Stimulated activated CD4-positive, alpha-beta T cell treated with anti-CD3 and anti-CD28 coated beads, Interleukin-1b, Interleukin-23, amount 100 ng/mL, for 1 hour (primary cell): ENCODE measurements at places on chromosomes 6 and 20.

DNA sequence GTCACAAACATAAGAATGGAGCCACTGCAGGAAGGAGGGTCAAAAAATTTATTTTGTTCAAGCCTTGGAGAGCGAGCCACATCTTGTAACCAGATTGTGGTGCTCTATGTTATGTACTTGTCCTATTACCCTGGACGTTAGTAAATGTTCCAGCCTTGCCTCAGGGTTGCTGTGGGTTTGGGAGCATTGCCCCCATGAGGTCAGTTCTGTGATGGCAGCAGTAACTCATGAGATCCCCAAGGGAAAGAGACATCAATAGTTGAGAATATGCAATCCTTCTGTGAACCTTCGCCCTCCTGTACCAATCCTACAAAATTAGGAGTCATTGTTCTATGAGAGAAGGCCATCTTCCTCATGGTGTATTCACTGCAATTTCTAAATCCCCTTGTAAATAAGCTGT is 16.4 kb upstream of the CFAP206 start:
- DNase-seq: no peak

GRCh38 chr6:151807513-151808370 is at the start of gene ESR1:
Gene ESR1, plus strand, starts transcription at chr6:151807682. Its CDS starts 231 bp downstream, at chr6:151807913.
- no peak for DNase-seq

DNA sequence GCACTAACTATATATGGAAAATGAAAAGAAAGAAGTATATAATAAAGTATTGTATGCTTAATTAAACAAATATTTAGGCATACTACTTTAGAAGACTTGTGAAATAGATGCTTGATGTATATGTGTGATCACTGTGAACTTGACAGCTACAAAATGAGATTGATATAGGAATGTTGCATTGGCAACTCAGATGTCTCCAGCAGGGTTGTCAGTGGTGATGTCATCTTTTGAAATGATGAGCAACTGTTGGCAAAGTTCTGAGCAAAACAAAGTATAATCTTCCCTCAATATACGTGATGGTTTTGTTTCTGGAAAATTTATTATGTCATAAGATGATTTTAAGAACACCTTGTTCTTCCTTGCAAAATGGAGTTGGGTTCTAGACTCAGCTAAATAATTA is 133.8 kb downstream of the ARID1B start:
- no peak for DNase-seq

- DNase-seq: no peak
These were observed 753.1 kb downstream of the MAFB start for GRCh38 chr20:39935901-39936300.

DNA sequence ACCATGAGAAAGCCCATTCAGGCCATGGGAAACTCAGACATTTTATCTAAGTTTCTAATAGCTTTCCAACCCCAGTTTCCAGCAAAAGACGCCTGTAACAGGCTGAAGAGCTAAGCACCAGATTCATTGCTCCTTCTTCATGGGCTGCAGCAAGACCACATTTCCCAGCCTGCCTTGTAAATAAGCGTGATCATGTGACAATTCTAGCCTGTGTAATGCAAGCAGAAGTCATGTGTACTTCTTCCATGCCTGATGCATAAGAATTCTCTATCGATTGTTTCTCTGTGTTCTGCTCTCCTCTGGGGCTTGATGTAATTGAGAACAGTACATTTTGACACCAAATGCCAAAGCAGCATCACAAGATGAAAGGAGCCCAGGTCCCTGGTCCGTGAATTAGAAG is 6.8 kb downstream of the PCSK2 start:
- no peak for DNase-seq

DNA sequence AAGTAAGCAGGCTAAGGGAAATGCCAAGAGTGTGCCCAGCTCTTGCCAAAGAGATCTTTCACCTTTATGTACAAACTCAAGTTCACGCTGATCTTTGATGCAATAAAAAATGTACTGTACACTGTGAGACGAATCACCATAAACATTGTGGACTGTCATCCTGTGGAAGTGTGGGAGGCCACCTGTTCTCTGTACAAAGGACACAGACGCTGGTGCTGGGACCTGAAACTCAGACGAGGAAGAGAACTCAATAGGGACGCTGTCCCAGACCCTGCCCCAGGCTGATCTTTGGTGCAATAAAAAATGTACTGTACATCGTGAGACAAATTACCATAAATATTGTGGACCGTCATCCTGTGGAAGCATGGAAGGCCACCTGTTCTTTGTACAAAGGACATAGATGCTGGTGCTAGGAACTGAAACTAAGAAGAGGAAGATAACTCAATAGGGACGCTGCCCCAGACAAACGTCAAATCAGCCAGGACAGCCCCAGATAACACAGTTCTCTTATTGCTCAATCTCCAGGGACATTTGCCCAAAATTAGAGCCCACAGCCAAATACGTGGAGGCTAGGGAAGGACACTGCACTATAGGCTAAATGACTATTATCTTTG is 312.7 kb upstream of the SGK1 start:
- no peak for DNase-seq

DNA sequence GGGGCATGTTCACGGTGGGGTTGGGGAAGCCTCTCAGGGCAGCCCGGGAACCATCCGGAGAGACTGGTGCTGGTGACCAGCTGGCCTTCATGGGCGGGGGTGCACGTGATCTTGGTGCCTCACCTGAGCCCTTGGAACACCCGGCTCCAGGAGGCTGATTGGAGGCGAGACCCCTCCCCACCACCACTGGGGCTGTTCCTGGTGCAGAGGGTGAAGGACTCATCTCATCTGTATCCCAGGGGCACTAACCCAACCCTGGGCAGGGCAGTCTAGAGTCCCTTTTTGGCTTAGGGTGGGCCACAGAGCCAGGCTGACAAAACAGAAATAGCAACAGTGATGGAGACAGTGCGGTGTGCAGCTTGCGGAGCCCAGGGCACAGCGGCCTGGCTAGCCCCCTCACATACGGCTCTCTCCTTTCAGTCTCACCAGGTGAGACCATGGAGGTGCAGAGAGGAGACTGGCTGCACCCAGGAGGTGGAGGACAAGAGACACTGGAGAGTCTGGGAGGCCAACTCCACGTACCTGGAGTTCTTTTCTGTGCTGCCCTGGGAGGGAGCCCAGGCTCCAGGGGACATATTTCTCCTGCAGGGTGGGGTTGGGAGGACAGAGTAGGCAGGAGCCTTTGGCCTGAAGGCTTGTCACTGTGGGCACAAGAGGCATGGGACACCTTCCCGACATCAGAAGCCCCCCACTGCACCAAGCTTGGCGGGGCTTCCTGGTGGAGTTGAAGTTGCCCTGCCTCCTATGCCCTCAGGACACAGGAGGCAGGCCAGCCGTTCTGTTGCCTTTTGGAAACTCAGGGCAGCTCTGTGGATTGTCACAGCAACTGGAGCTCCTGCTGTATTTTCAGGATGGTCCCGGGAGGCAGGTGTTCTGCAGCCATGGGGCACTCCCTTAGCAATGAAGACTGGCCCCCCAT is 106.0 kb downstream of the SYCP2 start:
- no peak for DNase-seq

- DNase-seq: no peak
These were observed 40.6 kb downstream of the HECA start for GRCh38 chr6:139175389-139175948.

DNA sequence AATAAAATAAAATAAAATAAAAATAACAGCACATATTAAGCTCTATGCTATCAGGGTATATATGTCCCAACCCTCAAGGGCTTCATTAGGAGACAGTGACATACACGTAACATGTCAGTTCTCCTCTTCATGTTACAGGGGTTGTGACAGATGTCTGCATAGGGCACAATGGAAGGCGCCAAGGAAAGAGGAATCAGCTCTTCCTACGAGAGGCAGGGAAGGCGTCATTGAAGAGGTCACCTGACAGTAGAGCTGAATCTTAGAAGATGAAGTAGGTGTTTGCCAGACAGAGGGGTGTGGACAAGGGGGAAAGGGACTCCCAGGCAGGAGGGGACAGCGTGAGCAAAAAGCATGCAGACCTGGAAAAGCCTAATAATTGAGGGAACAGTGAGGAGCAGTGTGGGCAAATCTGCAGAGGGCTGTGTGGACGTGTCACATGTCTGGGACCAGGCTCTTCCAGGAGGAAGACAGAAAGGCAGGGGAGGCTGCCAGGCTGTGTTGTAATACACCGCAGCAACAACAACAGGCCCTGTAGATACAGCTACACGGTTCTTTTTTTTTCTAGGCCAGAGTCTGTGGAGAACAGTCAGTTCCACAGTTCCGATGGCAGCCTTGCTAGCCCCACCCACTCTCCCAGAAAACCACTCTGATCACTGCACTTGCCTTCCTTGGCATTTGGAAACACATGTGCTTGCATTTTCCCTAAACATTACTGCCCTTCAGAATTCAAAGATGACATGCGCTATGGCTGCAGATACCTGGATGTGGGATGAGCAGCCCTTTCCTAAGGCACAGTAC is 2.5 kb upstream of the FKBP5 start:
- no peak for DNase-seq

DNA sequence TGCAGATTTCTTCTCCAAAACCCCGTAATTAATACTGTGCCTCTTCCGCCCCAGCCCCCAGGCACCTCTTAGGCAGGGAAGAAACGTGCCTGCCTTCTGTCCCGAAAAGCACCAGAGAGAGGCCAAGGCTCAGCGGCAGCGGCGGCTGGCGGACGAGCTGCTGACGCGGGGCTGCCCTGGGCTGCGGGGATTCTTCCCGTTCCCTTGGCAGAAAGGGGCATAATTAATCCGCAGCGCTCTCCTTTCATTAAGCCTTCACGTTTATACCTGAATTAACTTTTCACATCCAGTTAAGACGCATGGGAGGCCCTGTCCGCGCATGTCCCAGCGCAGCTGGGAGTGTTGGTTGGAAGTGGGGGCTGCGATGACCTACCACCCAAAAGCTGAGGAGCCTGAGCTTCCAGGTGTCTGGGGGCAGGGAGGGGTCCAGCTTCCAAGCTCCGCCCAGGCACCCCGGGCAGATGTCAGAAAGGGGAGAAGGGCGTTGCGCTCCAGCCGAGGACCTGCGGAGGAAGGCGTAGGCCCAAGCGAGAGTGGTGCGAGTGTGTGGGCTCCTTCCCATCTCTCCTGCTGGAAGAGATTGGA is 167.4 kb upstream of the LRFN2 start:
- no peak for DNase-seq

- DNase-seq: no peak
These were observed 134.8 kb upstream of the FOXA2 start for GRCh38 chr20:22719167-22719591.

GRCh38 chr20:24507182-24507853 is 37.9 kb downstream of the SYNDIG1 start:
- no peak for DNase-seq

DNA sequence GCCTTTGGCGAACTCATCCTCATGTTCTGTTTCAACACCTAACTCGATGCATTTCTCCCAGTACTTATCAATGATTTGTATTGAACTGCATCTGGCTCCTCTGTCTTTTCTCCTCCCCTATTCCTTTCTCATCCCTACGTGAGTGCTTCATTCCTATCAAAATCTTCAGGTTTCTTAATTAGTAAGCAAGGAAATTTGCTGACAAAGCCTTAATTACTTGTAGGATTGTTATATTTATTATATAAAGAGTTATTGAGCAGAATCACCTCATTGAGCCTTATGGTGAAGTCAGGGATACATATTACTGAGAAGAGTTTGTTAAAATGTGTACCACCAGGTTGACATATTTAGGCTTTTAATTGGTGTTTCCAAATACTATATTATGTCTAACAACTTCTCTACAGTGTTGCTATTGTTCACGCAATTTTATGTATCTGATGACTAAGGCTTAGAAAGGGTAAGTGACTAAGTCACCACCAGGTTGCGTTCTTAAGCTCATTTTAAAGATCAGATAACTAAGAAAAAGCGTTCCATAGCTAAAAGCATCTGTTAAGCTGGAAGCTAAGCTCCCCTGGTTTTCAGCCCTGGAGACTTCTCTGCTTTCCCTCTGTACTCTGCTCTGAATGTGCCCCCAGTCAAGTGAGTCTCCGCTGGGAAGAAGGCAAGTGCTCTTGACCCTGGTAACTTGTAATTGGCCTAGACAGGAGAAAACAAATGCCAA is 18.9 kb downstream of the SCGN start:
- no peak for DNase-seq

- DNase-seq: no peak
These were observed 7.4 kb downstream of the EEF1A1 start for GRCh38 chr6:73513496-73513854.

DNA sequence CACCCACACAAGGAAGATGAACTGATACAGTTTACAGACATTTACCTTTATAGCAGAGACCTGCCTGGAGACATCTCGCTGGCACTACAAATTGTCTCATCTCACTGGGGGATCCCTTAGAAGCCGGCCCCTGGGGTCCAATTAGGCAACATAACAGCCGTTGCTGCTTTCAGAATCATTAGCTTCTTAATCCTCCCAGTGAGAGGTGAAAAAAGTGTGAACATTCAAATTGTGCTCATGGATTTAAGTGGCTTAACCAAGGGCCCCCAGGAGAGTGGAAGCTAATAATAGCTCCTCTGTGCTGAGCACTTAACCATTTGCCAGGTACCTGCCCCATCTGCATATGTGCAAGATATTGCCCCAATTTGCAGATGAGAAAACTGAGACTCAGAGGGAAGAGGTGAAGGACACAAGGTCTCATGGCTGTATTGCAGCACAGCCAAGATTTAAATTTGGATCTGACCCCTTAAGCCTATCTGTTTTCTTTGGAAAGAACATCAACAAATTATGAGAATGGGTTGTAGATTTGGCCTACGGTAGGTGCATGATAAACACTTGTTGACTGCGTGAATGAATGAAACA is 101.0 kb downstream of the EYA2 start:
- DNase-seq: no peak

DNA sequence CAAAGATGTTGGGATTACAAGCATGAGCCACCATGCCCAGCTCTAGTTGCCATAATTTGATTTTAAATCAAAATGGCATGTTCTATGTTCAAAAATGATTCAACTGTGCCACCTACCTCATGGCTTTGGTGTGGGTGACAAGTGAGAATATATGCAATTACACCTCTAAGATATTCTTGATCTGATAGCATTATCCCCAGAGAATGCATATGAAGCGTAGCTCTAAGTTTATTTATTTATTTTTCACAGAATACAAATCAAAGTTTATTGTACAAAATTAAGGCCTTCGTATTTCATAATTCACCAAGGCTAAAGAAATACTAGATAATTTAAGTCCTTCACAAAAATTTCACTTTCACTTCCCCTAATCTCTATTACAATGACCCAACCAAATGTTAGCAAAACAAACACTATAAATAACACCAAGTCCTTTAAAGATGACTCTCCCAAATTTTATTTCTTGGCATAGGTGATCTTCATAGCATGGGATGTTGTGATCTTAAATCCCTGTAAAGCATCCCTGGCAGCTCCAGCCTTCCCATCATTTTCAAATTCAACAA is 205.9 kb upstream of the TAB2 start:
- DNase-seq: no peak

GRCh38 chr20:45173522-45173921 is 1.2 kb upstream of the PI3 start:
- no peak for DNase-seq

DNA sequence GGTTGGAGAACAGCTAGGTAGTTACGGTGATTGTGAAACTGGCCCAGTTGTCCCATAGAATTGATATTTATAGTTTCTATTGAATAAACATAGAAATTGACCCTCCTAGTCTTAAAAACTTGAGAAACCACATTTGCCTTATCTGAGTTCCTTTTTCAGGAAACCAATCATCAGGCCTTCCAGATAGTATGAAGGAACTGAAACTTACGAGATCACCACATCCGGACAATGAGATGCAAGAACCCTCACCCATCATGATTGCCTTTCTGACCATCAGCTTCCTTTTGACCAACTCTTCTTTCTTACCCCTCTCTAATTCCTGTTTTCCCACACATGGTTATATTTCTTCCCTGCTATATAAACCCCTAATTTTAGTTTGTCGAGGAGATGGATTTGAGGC is 21.8 kb downstream of the SLC35F1 start:
- no peak for DNase-seq

GRCh38 chr6:72624557-72625160 is 2.8 kb downstream of the KCNQ5 start:
- DNase-seq: no peak
